NCI-H748 treated with DMSO at 0.1 percent for 48 hours (cell line): ENCODE measurements at places on chromosomes 2 and 18.
A peak's percentile ranks its signal among the peaks of the same experiment; 100 is the strongest.

GRCh38 chr2:229235131-229235914 lies 35.8 kb downstream of the PID1 start:
- DNase-seq = no peak

GRCh38 chr2:76501641-76502040 lies 790.9 kb upstream of the GCFC2 start:
- DNase-seq = no peak

DNA sequence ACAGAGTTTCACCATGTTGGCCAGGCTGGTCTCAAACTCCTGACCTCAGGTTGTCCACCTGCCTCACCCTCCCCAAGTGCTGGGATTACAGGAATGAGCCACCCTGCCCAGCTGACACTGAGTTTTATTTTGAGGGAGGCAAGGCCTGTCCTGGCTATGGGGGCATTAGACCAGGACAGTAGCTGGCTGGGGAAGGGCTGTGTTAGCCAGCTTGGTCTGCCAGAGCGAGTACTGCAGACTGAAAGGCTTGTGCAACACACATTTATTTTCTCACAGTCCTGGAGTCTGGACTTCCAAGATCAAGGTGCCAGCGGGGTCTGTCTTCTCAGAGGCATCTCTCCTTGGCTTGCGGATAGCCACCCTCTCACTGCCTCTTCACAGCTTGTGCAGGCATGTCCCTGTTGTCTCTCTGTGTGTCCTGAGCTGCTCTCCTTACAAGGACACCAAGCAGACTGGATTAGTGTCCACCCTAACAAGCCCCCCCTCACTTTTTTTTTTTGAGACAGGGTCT lies 59.4 kb upstream of the HAAO start:
- DNase-seq = no peak

DNA sequence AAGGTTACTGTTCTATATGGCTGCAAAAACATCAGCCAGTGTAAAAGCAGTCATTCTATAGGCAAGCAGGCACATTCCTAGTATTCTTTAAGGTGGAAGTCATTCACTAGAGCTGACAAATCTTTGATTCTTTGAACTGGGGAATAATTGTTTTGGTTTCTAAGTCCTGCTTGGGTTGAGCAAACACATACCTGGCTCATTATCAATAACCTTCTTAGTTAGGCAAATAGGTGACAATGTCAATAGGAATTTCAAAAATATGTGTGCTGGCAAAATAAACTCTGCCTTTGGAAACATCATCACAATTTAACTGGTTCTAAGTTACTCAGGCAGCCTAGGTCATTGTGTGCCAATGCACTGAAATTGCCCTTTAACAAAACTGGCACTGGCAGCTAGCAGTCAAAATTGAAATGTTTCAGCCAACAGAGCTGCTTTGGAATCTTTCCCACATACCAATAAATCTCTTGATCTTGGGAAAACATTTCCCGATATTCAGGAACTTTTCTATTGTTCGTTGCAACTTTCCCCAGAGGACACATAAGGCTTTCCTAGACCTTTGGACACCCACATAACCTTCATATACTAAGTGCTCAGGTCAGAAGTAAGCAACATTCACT lies 402.0 kb upstream of the MMADHC start:
- DNase-seq = no peak

DNA sequence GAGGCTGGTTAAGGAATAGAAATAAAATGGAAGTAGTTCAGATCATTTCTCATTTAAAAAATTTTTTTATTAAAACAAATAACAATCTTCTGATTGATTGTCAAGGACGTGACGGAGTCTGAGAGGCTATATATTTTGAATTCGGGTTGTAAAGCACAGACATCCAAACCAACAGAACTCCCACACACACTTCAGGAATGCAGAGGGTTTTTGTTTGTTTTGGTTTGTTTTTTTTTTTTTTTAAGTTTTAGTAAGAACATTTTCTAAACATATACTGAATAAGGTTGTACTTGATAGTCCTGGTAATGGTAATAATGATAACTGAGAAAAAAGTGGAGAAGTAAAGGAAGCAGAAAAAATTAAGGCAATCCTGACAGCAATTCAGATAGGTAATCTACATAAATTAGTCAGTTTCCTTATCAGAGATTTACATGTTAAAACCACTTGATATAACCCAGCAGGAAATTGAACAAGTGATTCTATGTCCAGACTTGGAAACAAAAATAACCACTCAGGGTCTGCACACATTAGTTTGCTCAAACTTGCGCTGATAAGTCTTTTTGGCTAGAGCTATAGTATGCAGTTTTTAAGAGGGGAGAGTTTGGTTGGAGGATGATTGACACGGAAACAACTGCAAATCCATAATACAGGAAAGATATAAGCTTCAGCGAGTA lies 51.5 kb upstream of the CTAGE1 start:
- DNase-seq = no peak

- DNase-seq = peak; percentile 50
Measured at GRCh38 chr18:58768293-58768974, 96.2 kb upstream of the ZNF532 start.

GRCh38 chr2:123073956-123074355 lies 951.1 kb upstream of the CNTNAP5 start:
- no peak for DNase-seq
